OCI-M1 (cell line): ENCODE measurements at places on chromosomes 7 and 10.

DNA sequence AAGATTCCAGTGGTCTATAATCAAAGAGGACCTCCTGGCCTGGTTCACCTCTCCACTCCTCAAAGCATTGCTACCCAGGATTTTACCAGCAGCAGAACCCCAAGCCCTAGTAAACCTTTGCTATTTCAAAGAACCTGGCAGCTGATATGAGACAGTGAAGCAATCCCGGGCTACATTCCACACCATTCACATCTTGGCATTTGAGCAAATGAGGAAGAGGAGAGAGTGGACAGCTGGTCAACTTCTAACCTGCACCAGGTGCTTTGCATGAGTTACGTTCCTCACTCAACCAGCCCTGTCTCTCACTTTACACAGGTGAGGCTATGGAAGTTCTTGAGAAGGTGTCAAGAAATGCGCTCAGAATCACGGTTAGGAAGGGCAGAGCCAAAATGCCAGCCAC is 1.1 kb downstream of the CCDC3 start:
- no peak for DNase-seq

GRCh38 chr7:114988755-114989375 is 67.0 kb downstream of the MDFIC start:
- DNase-seq = peak; percentile 81

- DNase-seq = peak; percentile 68
These were observed 48.6 kb upstream of the SLIT1 start for GRCh38 chr10:97234400-97234799.

DNA sequence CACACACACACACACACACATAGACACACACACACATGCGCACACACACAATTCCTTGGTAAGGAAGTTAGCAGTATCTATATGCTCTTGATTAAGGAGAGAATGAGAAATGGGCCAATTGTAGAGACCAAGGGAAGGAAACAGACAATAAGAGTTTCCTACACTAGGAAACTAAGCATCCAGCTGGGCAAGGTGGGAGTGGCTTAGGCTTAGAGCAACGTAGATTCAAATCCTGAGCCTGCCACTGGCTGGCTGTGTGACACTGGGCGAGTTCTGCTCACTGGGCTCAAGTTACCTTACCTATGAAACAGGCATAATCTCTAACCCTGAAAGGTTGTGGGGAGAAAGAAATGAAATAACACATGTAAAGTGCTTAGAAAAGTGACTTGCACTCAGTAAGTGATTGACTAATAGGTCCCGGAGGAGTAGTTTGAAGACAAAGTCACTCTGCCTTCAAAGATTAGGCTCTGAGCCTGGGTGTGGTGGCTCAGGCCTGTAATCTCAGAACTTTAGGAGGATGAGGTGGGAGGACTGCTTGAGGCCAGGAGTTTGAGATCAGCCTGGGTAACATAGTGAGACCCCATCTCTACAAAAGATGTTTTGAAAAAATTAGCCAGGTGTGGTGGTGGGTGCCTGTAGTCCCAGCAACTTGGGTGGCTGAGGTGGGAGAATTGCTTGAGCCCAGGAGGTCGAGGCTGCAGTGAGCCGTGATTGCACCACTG is 701.4 kb downstream of the PARD3 start:
- no peak for DNase-seq

DNA sequence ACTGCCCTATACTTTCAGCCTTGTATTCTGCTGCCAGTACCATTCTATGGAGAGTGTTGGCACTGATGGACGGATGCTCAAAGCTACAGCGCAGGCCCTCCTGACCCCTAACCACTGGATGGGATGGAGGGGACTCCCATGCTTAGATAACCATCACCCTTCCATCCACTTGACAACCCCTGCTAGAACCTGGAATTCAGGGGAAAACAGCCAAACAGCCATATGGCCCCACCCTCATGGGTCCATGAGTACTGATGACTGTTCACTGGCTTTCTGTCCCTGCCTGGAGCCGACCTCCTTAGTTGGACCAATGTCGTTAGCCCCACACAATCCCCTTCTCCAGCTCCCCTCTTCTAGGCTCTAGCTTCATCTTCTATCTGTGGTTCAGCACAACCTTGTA is 16.2 kb downstream of the DUSP5 start:
- DNase-seq = no peak

DNA sequence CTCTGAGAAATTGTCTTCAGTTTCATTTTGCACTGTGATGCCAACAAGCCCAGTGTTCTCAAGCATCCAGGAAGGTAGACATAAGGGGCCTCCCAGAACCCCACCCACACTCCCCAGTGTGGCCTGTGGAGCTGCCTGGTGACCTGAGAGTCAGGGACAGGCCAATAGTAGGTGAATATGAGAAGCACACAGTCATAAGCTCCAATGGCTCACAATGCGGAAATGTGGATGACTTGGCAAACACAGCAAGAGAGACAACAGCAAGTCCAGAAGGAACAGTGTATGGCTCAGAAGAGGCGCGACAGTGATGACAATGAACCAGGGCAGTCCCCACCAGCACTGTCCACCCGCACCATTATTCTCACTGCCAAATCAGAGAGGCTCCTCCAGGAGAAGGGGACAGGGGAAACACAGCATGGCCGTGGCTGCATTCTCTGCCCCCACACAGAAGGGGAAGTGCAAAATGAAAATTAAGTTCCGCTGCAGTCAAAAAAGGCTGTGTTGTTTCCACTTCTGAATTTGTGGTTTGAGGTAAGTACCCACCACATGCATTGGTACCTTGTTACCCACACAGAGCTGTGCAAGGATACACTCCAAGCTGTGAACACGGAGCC is 419.8 kb downstream of the GRID1 start:
- DNase-seq = no peak

DNA sequence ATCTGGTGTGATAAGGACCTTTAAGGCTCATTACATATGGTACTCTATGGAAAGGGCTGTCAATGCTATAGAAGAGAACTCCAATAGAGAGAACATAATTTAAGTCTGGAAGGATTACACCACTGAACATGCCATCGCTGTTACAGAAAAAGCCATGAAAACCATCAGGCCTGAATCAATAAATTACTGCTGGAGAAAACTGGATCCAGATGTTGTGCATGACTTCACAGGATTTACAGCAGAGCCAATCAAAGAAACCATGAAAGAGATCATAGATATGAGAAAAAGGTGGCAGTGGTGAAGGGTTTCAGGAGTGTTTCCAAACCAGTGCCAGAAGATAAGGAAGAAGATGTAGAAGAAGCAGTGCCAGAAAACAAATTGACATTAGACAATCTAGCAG is 18.9 kb upstream of the GPR22 start:
- DNase-seq = no peak
